ENCODE measurements at places on chromosomes 3 and 15.

- no peak for DNase-seq
Measured at GRCh38 chr15:42151141-42151561, 5.3 kb downstream of the PLA2G4F start.

DNA sequence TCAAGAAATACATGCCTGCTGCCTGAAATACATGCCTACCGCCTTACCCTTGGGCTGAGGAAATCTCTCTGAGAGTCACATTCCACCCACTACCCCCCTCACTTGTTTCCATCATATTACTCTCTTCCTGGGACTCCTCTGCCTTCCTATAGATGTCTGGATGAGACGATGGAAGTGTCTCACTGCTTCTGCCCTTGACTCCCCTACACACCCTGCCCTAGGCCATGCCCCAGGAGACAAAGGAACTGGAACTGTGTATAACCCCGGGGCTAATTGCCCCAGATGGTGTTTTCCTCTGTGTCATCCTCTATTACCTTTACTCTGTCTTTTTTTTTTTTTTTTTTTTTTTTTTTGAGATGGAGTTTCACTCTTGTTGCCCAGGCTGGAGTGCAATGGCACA is 102.0 kb downstream of the GTPBP8 start:
- DNase-seq, result no peak

DNA sequence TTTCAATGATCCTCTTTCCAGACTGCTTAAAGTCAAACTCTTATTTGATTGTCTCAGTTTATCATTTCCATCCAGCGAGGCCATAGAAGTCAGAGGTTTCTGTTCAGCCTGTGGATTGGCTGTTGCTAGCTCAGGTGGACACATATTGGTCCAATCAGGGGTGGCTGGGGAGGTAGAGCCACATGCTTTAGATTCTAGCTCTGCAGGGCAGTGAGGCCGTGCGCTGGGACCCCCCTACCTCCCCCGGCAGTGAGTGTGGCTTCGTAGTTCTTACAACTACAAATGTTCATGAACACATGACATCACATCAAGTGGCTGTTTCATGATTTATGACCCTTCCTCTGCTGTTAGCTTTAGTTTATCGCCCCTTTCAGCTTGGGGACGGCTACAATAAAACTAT is 18.0 kb downstream of the APOD start:
- DNase-seq, result no peak

DNA sequence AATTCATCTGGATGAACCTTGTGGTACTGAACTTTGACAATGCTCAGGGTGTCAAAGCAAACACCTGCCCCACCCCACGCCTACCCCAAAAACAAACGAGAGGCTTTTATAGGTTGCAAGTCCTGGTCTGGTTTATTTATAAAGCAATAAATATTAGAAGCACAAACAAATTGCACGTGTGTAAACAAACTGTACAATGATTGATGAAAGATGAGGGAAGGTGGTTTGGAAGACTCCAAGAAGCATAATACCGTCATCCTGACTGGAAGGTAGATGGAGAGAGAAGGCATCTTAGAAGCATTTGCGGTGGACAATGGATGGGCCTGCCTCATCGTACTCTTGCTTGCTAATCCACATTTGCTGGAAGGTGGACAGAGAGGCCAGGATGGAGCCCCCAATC is 5.2 kb downstream of the ACTC1 start:
- DNase-seq, result no peak

DNA sequence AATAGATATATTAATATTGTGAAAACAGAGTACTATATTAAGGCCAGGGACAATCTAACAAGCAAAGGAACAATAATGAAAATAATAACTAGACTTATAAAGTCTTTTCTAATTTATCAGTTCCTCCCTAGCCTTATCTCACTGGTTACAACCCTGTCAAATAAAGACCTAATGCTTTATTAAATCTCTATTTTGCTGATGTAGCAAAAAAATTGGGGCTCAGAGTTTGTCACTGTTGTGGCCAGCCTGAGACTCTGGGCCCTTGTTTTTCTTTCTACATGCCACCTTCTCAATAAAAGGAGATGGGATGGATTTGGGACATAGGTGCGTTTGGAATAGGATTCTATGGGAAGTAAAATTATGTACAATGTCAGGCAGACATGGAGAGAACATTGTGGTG is 937.0 kb downstream of the IGSF11 start:
- DNase-seq, result no peak

DNA sequence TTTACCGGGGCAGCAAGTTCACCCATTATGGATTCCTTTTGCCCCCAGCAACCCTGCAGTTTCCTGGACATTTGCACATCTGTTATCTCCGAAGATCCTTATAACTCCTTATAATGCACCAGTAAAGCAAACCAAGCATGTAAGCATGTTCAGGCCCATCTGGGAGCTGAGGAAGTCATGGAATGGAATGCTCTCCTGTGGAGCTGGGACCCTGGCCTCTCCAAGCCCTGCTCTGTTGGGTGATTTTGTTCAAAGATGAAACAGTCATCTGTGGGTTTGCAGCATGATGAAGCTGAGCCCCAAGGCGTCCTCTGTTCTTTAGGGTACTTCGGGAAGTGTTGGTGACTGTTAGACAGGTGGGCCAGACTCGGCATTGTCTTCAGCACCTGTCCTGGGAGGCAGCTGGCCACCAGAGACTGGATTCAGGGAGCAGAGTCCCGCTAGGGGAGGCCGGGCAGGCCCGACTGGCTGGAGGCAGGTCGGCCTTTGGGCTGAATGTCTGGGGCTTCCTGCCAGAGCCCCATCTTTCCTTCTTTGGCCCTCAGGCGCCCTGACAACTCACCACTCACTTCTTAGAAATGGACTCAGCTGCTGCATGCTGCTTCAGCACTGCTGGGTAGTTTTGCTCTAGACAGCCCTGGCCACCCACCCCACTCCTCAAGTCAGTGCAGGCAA is 3.9 kb downstream of the DNAH1 start:
- no peak for DNase-seq

GRCh38 chr3:26915208-26915607 is 292.6 kb downstream of the LRRC3B start:
- no peak for DNase-seq

DNA sequence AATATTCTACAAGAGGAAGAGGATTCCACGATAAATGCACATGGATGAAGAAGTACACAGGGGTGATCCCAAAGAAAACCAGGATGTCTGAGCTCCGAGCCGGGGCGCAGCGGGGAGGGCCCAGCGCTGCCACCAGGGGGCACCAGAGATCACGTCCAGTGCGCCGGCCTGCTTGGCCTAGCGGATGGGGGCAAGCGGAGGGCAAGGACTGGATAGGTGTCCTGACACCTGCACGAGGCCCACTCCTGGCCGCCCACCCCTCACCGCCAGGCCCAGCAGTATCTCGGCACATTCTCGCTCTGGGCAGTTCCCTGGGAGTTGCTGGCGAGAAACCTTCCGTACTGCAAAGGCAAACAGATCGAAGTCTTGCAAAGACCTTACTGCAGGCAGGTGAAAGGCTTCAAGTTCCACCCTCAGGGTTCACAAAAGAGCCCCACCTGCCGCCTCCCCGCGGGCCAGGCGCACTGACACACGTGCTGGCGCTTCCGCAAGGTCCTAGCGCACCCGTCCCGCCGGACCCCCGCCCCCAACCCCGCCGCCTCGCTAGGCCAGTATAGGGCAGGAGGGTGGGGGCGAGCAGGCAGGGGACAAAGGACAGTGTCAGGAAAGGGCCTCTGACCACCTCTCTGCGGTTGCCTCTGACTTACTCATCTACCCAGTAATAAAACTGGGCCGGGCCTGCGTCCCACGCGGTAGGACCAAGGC is 3.3 kb downstream of the ANKRD63 start:
- DNase-seq, result peak; percentile 66

GRCh38 chr15:52733088-52733487 is 53.9 kb upstream of the ATOSA start:
- no peak for DNase-seq

DNA sequence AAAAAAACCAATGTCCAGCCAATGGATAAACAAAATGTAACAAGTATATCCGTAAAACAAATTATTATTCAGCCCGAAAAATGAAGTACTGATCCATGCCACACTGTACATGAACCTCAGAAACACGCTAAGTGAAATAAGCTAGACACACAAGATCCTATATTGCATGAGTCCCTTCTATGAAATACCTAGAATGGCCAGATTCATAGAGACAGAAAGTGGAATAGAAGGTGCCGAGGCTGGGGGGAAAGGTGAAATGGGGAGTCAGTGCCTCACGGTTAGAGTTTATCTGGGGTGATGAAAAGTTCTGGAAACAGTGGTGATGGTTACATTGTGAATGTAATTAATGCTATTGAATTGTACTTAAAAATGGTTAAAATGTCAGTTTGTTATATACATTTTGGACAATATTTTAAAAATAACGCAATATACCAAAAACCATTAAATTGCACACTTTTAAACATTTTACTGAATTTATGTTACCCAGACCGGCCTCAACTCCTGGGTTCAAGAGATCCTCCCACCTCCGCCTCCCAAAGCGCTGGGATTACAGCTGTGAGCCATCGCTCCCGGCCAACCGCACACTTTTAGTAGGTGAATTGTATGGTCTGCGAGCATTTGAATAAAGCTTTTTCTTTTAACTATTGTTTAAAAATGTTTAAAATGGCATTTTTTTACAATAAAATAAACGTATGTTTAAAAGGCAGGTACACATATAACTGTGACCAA is 2.1 kb downstream of the RNF168 start:
- DNase-seq, result no peak

DNA sequence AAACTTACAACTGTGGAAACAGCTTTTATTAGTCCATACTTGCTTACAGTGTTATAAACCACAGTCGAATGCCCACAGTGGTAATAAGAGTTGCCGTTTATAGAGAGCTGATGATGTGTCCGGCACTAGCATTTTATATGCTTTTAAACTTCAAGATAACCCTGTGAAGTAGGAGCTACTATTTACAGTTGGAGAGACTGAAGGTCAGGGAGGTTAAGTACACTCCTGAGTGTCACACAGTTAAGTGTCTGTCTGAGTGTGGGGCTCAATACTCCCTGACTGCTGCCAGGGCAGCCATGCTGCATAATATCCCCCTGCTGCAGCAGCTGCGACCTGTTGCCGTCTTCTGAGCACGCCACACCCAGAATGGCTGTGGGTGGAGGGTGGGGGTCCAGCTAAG is 89.9 kb upstream of the TNFAIP8L3 start:
- no peak for DNase-seq

GRCh38 chr15:60370105-60370868 is 27.5 kb downstream of the ANXA2 start:
- no peak for DNase-seq

DNA sequence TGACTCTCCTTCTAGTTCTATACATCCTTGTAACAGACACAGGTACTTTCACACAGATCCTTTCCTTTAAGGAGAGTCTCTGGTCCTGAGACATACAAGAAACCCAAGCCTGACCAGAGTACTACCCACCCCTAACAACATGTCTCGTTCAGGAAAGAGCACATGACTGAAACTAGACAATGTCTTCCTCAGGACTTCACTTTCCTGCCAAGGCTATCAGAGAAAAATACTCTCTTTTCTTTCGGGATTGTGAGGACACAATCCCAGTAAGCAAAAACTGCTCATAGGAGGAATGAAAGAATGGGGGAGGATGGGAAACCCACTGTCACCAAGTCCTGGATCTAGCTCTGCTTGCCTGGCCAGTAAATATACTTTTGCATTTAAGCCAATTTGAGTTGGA is 11.5 kb upstream of the ANKRD28 start:
- no peak for DNase-seq

- DNase-seq, result no peak
Measured at GRCh38 chr3:48708481-48708889, 8.5 kb downstream of the IP6K2 start.

DNA sequence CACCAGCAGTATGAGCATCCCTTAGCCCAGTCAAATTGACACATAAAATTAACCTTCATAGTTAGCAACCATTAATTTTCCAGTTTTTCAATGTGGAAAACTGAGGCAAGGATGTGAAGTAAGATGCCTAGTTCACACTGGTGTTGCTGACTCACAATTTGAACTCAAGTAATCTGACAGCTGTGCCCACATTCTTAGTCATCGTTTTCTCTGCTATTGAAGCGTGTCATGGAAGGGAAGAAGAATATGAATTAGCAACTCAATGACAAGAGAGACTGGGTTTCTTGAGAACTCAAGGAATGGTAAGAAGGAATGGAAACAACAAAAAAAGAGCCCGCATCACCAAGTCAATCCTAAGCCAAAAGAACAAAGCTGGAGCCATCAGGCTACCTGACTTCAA is 261.4 kb downstream of the EPHA3 start:
- no peak for DNase-seq

DNA sequence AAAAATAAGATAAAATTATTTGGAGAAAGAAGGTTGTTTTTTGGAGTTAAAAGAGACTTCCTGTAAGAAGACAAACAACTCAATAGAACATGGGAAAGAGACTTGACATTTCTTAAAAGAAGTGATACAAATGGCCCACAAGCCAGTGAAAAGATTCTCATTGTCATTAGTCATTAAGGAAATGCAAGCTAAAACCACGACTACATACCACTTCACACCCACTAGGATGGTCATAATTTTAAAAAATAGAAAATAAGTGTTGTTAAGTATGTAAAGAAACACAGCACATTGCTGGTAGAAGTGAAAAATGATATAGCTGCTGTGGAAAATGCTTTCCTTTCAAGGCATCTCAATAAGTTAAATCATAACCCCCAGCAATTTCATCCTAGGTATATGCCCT is 44.4 kb upstream of the GK5 start:
- no peak for DNase-seq

GRCh38 chr15:92934716-92935115 is 34.6 kb downstream of the CHD2 start:
- DNase-seq, result no peak

DNA sequence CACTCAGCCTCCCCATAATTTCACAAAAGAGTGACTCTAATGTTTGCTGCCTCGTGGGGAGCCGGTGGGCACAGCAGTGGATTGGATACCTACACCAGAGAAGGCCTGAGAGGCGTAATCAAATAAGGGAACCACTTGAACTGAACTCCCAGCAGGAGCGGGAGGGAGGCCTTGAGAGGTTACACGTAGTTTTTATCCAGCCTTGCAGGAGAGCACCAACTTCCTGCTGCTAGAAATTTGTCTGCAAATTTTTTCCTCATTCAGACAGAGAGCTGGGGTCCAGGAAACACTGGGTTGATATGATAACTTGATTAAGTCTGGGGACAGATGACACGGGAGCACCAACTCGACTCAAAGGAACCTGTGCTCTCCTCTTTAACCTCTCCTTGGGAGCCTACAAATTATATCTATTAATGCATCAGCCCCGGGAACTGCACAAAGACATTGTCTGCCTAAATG is 69.8 kb downstream of the HES1 start:
- peak; percentile 13 for DNase-seq

DNA sequence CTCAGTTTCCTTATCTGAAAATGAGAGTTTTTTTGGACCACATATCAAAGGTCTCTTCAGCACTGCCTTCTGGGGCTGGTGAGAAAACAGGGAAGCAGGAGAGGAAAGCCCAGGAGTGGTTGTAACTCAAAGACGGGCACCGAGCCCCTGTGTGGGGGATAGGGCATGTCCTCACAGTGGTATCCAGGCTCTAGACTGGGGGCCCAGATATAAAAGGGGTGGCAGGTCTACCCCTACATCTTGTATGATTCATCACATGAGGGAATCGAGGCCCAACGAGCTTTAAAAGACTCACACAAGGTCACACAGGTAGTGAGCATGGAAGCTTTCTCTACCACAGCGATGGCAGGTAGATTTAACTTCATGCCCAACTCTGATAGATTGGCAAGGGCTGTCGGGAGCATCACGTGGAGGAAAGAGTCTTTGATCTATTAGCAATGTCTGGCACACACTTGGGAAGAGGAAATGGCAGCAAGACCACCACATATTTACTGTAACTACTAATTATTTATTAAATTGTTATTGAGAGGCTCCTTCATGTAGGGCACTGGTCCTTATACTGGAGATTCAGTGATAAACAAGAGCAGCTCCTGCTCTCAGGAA is 4.1 kb upstream of the EPHB3 start:
- no peak for DNase-seq

All from CD4-positive, alpha-beta T cell treated with Interleukin-1 beta for 1 hour (primary cell).